Activated naive CD4-positive, alpha-beta T cell treated with anti-CD3 and anti-CD28 coated beads for 36 hours (primary cell): ENCODE measurements at places on chromosomes 12 and 14. TPM values are rescaled to one million over a fixed set of nuclear protein-coding genes. Genes with fewer than 3 reads are reported as not detected.

The BIN2 gene
- total RNA-seq = 32.9 TPM

- DNase-seq = no peak
These were observed 20.1 kb upstream of the KRT86 start for GRCh38 chr12:52254180-52254964.

GRCh38 chr14:75280831-75281653, 2.4 kb downstream of the FOS start:
- DNase-seq = no peak

DNA sequence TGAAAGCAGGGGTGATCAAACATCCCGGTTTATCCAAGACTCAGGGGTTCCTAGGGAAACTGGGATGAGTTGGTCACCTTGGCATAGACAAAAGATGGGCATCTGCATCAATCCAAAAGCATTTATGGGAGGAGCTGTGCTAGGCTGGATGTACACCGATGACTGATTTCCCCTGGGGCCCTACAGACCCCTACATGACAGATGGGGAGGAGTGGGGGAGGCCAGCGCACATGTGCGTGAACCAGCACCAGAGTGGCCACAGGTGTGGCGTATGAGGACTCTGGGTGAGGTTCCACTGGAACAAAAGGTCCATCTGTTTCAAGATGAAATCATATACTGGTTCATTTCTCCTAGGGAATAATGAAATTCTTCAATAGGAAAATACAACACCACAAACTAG, 210.4 kb downstream of the ITPR2 start:
- no peak for DNase-seq

DNA sequence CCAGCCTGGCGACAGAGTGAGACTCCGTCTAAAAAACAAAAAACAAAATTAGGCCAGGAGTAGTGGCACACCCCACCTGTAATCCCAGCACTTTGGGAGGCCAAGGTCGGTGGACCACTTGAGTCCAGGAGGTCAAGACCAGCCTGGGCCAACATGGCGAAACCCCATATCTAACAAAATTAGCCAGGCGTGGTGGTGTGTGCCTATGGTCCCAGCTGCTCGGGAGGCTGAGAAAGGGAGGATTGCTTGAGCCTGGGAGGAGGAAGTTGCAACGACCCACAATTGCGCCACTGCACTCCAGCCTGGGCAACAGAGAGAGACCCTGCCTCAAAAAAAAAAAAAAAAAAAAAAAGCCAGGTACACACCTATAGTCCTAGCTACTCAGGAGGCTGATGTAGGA, 37.0 kb downstream of the KDM2B start:
- no peak for DNase-seq
